ENCODE measurements at places on chromosomes 13 and 19.

DNA sequence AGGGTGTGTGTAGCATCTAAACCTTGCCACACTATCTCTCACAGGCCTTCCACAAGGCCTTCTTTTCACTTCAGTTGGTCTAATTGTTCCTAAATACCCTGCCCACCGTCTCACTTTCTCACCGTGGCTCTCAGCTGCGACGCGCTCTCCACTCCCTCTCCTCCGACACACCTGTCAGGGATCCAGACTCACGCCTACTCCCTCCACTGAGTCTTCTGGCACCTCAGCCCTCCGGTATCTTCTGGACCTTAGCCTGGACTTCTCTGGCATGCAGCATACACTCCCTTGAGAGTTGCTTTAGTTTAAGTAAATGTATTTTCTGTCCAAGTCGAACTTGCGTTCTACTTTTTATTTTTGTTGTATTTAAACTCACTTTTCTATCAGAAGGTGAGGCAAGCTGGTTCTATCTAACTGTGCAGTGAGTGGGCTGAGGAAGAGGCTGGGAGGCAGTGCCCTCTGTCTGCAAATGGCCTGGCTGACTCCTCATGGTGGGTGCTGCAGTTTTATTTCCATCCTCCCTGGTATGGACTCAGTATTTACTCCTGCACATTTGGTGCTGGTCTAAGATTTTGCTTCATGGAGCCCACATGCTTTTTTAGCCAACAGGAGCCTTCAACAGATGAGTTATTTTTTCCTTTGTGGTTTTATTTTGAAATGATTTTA, 28.5 kb upstream of the ARGLU1 start:
- no peak for DNase-seq

DNA sequence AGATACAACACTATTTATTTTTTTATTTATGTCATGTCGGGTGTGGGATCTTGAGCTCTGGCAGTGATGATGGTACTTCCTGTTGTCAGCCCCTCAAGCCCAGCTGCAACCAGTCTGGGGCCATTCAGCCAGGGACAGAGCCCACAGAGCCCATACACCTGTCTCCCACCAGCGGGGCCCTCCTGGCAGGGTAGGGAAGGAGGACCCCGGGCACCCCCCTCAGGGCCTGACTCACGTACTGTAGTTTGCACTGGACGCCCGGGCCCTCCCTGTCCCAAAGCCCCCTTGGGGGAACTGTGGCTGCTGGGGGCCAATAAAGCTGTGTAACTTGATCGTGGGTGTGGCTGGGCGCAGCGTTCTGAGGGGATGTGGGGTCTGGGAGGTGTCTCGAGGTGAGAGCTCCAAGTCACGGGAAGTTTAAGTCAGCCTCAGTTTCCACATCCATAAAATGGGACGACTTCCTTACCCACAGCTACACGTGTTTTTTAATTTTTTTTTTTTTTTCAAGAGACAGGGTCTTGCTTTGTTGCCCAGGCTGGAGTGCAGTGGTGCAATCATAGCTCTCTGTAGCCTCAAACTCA, 9.5 kb downstream of the ATG4D start:
- no peak for DNase-seq

DNA sequence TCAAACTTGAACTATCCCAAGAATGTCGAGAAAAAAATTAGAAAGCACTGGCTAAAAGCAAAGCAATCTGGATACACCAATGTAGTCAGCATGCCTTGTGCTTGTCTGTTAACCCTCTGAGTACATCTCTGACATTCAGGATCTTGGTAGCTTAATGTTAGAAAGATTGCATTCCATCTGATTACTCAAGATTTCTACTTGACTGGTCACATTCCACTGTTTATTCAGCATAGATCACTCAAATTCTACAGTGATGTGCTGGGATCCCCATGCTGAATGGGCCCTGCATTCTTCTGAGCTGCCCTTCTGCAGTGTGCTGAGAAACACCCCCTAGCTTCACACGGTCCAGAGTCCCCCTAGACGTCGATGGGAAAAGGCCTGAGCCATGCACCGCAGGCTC, 295.4 kb upstream of the MAB21L1 start:
- no peak for DNase-seq

DNA sequence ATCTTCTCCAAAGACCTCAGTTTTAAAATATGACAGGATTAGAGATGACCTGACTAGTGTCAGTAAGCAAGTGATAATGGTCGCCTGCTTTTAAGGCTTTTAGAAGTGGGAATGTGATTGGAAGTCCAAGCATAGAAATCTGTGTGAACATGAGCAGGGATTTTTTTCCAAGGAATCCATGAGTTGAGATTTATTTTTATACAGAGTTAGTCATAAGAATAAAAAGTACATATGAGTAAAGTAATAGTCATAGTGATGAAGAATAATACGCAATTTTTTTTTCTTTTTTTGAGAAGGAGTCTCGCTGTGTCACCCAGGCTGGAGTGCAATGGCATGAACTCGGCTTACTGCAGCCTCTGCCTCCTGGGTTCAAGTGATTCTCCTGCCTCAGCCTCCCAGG, 1.6 kb downstream of the ZNF546 start:
- no peak for DNase-seq

DNA sequence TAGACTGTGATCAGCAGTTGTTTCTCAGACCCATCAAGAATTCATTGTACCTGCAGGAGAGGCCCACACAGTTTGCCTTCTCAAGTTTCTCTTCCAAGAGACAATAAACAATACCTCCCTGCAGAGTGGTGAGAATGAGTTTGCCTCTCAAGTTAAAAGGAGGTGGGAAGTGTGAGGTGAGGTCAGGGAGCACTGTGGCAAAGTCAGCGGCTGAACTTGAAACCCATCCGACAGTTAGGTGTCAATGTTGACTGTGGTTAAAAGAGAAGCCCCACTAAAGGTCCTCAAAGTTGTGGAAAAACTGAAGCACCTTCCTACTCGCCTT, 72.9 kb upstream of the TSC22D1 start:
- no peak for DNase-seq

DNA sequence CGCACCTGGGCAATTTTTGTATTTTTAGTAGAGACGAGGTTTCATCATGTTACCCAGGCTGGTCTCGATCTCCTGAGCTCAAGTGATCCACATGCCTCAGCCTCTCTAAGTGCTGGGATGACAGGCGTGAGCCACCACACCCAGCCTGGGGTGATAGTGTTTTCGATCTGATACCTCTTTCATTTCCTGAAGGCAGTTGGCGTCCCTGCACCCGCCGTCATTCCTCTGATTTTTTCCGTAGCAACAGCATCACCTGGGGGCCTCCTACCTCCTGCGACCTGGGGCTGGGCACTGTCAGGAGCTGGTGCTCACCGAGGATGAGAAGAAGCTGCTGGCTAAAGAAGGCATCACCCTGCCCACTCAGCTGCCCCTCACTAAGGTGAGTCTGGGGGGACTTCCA, 10.8 kb downstream of the CREB3L3 start:
- DNase-seq = no peak

- DNase-seq = no peak
Observed at GRCh38 chr13:105914291-105915036, 621.0 kb downstream of the EFNB2 start.

DNA sequence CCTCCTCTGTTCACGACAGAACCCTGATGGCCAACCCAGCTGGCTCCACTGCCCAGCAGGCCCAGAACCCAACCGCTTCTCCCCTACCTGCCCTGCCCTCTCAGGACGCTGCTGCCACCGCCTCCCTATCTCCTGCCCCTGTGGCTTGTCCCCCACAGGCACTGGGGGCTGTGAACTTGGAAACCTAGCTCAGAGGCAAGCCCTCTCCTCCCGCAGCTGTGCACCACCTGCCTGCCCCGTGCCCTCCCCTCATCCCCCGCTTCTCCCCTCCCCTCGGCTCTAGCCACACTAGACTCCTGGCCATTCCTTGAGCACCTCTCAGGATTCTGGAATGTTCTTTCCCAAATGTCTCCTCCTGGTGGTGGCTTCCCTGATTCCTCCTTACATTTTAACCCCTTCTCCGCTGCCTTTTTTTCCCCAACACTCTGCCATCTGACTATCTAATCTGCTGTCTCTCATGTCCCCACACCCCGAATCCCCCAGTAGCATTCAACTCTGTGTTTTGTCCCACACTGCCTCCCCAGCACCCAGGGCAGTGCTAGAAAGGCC, 6.7 kb downstream of the NANOS3 start:
- no peak for DNase-seq

DNA sequence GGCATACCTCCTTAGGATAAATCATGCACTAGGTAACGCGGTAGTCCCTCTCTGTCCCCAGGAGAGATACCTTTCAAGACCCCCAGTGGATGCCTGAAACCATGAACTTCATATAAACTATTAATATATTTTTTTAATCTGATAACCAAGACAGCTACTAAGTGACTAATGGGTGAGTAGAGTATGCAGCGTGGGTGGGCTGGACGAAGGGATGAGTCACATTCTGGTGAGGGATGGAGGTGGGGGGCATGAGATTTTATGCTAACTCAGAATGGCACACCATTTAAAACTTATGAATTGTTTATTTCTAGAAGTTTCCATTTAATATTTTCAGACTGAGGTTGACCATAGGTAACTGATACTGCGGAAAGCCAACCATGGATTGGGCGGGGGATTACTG, 46.2 kb downstream of the CDK8 start:
- no peak for DNase-seq

- DNase-seq = no peak
Observed at GRCh38 chr19:28943651-28944050, 269.3 kb downstream of the UQCRFS1 start.

GRCh38 chr19:55212447-55212846, 3.1 kb upstream of the PTPRH start:
- DNase-seq = peak; percentile 55

DNA sequence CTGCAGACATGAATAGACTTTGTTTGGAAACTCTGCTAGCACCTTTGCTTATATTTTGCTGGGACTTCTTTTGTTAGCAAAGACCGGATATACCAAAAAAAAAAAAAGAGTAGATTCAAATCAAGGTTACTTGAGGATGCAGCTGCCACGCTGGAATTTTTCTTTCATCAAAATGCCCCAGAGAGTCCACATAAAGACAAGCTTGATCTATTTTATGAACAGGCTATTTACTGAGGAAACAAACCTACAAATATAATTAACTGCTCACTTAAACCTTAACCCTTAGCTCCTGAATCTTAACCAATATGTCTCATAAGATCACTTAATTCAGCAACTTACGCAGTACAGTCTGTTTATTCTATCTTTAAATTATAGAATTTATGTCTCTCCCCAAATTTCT, 27.1 kb upstream of the DOCK9 start:
- no peak for DNase-seq

DNA sequence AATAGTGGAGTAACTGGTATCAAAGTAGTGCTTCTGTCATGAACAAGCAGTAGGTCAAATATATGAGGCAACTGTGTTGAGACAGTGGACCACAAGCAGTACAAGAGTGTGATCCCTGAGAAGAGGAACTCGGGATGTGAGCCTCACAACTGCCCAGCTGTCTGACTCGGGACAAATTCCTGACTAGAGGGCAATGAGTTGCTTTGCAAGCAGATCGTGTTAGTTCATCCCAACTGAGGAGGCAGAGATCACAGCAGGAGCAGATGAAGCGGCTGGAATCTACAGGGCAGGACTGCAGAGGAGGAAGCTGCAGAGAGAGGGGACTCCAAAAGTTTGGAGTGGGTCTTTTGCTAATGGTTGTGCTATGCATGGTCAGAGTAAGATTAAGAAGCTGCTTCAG, 741.1 kb downstream of the DIAPH3 start:
- no peak for DNase-seq

DNA sequence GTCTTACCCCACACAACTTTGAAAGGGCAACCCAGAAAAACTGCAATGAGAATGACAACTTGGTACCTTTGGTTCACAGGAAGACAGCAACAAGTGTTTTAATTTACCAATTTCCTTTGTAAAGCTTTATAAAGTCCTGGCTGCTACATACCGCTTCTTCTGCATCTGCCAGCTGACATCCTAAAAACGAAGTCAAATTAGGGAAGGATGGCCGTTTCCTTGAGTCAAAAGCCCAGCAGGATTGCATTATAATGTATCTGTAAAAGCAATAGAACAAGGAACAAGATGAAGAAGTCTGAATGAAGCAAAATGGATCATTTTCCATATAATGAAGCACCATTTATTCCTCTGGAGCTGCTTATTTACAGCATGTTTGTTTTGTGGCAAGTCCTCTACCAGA, 25.8 kb upstream of the URAD start:
- DNase-seq = no peak

DNA sequence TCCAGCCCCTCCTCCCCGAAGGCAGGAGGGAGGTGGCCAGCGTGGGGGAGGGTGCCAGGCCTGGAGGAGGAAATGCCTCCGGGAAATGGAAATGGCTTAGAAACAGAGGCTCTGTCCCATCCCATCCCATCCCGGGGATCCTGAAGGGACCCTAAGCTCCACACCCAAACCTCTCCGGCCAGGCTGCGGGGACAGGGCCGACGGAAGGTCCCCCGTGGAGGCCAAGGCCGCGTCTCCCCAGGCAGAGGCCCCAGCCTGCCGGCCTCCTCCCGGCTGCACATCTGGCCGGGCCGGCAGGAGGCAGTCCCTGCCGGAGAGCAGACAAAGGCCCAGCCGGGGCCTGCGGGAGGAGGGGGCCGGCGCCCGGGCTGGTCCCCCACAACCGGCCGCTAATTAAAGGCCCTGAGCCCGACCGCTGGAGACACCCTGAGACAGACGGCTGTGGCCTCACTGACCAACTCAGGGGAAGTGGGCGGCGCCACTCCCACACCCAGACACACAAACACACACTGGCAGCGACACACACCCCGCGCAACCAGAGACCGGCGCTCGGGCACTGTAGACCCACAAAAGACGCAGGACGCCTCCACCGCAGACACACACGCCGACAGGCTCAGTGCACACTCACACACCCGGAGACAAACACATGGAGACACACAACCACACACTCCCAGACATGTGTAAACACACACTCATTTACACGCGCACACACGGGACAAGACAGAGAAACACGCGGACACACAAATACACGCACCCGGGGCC, 1.1 kb downstream of the ADAMTS10 start:
- peak; percentile 53 for DNase-seq

DNA sequence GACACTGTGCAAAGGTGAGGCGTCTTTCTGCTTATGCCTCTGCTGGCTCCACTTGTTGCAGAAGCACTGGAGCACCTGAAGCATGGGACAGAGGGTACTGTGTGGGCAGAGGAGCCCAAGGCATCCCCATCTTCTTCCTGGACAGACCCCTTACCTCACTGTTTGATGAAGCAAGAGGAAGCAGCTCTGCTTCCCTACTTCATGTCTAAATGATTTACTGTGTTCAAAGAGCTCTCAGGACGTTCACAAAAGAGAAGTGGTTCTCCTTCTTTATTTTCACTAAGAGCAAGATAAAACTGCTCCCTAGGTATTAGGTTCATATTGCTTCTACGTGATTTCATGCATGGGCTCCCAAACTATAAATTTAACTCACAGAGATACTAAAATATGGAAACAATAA, 1635.4 kb upstream of the SLC10A2 start:
- no peak for DNase-seq

DNA sequence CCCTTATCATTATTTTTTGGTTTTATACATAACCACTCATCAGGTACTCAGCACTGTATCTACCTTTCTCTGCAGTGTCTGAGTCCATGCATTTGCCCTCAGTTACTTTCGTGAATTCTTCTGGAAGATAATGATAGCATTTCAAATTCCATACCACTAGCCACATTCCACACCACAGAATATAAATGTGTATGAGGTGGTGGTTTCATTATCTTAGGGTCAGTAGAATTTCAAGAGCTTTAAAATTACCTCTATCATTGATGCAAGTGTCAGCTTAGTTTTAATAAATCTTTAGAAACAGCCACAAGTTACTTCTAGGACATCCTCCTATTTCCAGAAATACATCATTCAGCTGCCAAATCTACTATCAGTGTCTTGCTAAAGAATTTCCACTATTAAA, 1578.3 kb downstream of the OLFM4 start:
- DNase-seq = no peak

Measured in CD4-positive, alpha-beta T cell treated with Interleukin-17A for 4 hours (primary cell).